NCI-H2029 (cell line): ENCODE measurements at places on chromosomes 2 and 18.

- DNase-seq, result no peak
Measured at GRCh38 chr2:241636182-241637017, 558 bp downstream of the THAP4 start.

DNA sequence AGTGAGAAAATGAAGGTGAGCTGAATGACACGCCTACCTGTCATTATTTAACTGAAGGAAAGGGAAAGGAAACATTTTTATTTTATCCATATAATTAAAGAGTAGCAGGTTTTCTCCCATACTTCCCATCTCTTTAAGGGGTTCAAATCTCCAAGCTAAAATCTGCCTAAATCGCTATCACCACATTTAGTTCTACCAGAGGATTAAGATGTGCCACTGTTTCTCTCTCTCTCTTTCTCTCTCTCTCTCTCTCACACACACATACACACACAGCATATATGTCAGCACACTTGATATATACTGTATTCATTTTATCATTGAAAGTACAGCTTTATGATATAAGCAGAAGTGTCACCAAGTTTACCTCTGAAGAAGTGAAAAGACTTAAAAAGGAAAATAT lies 3.1 kb downstream of the WIPF1 start:
- DNase-seq, result no peak

DNA sequence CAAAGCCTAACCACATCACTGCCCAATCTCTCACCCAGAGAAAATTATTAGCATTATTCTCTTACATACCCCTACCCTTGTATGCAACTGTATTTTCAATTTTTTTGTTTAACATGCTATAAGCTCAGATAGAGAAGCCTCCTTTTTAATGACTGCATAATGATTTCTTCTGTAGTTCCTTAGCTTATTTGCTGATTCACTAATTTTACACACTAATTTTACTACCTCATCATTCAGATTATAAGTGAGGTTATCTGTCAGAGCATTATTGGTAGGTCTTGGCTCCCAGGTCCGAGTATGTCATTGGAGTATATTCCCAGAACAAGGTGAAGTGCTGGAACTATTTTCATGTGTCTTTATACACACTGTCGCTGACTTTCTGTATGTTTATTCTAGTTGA lies 45.4 kb downstream of the RHBDD1 start:
- DNase-seq, result no peak

DNA sequence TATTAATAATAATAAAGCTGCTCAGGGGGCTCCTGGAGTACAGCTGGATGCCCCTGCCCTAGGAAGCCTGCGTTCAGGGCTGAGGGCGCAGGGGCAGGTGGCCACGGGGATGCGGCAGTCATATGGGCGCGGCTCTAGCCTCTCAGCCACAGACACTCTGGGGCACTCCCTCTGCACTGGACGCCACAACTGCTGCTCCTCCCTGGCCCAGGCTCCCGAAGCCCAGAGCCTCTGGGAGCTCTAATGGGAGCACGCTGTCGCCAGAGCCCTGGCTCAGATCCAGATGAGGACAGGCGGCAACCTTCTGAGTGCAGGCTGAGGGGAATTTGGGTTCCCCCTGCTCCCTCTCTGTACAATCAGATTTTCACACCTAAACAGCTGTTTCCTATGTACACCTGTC lies 93.6 kb downstream of the MTCL1 start:
- no peak for DNase-seq

GRCh38 chr2:207284556-207285472 lies 119.1 kb upstream of the KLF7 start:
- DNase-seq, result no peak

DNA sequence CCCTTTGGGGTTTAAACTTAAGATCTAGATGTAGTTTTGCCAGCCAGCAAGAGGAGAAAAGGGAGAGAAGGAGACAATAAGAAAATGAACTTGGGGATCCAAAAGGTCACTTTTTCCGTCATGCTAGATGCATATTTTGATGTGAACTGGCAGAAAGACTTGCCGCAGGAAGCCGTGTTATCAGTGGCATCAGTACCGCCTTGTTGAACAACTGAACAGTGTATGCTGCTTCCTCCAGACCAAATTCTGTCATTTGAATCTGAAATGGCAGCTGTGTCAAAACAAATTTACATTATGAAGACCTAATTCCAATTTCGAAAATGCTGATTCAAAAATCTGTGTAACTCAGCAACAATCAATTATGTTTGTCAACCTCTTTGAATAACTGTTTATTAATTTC lies 42.1 kb downstream of the TMEM200C start:
- no peak for DNase-seq

GRCh38 chr2:151007365-151007764 lies 254.3 kb downstream of the RBM43 start:
- DNase-seq, result peak; percentile 88

DNA sequence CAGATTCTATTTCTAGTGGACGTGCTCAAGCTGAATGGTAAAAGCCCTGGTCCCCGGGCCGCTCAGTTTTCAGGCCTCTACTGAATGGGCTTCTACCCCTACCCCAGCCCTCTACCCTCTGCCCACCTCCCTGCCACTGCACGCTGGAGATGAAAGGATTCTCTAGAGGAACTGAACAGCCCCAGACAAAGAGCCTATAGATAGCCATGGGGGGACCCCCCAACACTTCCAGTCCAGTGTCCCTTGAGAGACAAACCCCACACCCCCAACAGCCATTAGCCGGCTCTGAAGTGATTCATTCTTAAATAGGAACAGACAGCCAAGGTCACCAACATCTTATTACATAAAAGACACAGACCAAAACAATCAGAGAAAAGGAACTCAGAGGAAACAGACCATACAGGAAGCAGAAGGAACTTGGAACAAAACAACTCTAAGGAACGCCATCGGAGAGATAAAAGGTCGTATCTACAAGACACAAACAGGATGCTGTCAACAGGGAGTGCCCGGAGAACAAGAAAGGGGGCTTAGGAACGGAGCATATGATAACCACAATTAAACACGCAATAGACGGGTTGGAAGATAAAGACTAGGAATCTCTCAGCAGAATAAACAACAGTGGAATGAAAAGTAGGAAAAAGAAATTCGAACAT lies 23.5 kb downstream of the TMEM37 start:
- no peak for DNase-seq
